Left renal pelvis (tissue), 4 donors: ENCODE measurements at places on chromosomes 16 and 17.

- DNase-seq = no peak
Measured at GRCh38 chr17:77191244-77191643, 50.5 kb downstream of the SEC14L1 start.

GRCh38 chr17:4750606-4751005, 10.9 kb upstream of the CXCL16 start:
- no peak for DNase-seq

GRCh38 chr17:32596628-32597027, 109.8 kb downstream of the CDK5R1 start:
- DNase-seq = no peak

DNA sequence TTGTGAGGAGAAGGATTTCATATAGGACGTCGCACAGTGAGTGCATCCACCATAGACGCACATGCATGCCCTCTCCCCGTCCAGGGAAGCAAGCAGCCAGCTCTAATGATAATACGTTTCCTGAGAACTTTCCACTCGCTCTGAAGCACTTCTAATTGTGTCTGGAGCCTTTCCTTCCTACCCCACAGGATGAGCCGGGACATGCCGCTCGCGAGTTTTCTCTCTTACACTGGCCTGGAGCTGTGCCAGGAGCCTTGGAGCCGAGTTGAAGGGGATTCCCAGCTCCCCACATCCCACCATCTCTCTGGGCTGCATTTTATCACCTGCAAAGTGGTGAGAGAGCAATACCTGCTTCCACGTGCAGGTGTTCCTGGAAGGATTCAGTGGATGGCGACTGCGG, 368.1 kb downstream of the C16orf95 start:
- no peak for DNase-seq

- no peak for DNase-seq
Measured at GRCh38 chr16:3058139-3059030, 7.1 kb upstream of the IL32 start.

DNA sequence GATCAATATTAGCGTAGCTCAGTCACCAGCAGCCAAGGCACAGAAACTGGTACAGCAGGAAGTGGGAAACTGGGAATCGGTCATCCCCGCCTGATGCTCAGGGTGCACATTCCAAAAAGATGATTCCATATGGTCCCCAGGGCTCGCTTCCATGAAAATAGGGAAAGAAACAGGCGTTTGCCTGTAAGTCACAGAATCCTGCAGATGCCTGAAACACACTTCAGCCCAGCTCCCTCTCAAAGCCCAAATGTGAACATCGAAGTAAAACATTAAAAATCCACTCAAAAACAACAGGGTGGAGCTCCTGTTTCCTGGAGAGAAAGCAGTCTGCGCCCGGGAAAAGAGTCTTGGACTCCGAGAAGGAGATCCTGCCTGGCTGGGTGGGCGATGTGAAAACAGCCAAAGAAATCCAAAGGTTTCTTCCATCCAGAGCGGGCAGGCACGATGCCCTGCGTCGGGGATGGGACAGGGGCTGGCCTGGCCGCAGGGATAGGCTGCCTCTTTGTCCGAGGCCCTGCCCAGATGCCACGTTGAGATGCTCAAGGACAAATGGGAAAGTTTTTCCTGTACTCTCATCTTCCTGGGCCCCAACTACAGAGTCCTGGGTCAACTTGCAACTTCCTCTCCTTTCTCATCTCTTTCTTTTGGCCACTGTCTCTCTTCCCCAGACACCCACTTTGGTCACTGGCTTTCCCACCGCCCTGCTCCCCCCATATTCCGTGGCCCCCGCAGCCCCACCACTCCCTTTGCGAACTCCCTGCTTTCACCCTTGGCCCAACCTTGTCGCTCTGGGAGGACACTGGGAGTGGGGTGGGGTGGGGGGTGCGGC, 743 bp downstream of the WIPI1 start:
- DNase-seq = no peak

DNA sequence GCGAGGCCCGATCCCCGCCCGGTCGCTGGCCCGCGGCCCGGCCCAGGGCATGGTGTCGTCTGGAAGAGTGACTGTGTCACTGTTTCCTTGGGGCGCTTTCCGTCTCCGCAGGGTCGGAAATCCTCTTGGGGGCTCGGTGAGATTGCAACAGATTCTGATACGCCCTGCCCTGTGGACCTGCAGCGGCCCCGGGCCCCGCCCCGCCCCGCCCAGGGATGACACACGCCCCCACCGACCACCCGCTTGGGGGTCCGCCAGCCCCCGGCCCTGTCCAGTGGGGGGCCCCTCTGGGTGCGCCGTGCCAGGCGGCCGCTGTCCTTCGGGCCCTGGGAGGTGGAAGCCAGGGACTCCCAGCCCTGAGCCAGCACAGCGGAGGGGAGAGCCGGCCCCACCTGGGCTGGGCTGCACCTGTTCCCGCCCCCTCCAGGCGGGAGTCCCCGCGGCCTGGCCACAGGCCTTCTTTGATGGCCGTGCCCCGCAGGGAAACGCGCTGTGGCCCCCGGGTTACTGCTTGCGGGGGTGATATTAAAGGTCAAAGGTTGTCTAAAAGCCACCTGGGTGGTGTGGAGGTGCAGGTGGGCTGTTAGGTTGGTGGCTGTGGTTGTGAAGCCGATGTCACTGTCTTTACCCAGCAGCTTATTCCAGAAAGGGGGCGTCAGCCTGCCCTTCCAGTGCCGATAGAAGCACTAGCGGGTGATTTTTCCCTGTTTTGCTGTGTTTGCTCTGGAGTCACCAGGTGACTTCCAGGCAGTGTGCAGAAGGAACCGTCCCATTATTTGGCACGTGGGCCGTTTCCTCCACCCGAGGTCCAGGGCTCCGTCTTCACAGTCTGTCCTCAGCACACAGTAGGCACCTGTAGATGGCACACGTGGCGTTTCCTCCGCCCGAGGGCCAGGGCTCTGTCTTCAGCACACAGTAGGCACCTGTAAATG, 752 bp downstream of the TBC1D24 start:
- DNase-seq = no peak

DNA sequence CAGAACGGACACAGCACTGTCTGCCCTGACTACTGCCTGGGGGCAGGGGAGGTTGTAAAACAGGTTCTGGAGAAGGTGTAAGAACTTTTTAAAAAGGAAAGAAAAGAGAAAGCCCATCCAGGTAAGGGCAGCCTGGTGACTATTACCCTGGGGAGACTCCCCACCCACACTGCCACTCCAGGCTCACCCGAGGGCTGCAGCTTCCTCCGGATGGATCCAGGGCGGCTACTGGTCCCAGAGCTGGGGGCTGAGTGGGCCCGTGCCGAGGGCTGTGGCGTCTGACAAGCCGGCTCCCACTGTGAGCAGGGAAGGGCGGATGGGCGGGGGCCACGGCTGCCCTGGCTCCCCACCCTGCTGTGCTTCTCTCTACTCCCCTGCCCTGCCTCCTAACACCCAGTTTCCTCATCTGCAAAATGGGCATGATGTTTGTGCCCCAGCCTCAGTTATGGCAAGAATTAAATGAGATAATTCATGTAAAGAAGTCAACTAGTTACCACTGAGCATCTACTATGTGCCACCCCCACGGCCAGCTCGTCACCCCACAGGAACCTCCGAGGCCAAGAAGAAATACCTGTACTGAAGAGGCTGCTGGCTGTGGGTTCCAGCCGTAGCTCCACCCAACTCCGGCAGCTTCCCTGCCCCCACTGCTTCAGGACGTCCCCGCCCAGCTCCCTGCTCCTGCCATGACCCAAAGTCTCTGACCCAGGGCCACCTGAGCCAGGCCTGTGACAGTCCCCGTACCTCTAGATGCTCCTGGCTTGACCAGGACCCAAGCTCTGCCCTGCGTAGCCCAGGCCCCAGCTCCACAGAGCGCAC, 24.2 kb downstream of the KATNB1 start:
- DNase-seq = no peak

GRCh38 chr17:76458580-76459490, 5.9 kb upstream of the UBE2O start:
- no peak for DNase-seq

GRCh38 chr16:12558641-12559040, 245.0 kb downstream of the CPPED1 start:
- DNase-seq = no peak

- no peak for DNase-seq
Measured at GRCh38 chr16:63287401-63287800, 1251.2 kb upstream of the CDH8 start.

DNA sequence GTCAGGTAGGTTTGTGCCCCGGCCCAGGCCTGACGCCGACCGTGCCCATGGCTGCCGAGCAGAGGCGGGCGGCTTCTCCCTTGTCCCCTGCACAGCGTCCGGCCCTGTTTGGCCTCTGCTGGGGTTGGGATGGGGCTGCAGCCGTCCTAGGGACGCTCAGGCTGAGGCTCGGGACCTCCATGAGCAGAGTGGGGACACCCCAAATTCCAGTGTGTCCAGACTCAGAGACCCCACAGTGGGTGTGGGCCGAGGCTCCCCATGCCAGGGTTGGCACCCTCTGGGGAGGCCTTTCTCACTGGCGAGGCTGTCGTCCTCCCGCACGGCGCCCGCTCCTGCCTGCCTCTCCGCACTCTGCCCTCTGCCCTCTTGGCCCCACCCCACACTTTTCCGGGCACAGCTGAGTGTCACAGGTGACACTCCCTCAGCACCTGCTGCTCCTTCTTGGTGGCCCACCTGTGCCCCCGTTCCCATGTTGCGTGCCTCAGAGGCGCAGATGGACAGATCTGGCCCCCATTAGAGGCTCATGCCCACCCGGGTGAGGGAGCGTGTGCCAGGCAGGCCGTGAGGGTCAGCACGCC, 16.1 kb downstream of the TRAF7 start:
- DNase-seq = no peak

DNA sequence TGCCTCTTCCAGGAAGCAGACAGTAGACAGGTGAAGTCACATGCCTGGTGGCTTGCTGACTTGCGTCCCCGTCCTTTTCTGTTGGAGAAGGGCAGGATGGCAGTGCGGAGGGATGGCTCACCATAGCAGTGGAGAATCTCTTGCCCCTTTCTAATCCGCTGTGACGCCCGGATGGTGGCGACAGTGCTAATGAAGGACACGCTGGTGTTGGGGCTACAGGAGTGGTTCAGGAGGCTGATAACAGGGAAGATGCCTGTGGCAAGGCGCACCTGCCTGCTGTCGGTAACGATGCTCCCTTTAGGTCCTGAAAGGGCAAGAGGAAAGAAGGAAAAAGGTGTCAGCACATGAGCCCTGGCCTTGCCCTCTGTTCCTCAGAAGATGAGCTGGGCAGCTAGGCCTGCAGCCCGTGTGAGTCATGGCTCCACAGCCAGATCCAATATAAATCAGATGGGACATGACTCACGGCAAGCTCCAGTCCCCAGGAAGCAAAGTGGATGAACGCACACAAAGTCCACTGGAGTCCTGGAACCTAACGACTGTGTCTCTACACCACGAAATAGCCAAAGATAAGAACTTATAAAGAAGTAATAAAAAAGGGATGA, 25.5 kb downstream of the SERPINF1 start:
- DNase-seq = no peak

DNA sequence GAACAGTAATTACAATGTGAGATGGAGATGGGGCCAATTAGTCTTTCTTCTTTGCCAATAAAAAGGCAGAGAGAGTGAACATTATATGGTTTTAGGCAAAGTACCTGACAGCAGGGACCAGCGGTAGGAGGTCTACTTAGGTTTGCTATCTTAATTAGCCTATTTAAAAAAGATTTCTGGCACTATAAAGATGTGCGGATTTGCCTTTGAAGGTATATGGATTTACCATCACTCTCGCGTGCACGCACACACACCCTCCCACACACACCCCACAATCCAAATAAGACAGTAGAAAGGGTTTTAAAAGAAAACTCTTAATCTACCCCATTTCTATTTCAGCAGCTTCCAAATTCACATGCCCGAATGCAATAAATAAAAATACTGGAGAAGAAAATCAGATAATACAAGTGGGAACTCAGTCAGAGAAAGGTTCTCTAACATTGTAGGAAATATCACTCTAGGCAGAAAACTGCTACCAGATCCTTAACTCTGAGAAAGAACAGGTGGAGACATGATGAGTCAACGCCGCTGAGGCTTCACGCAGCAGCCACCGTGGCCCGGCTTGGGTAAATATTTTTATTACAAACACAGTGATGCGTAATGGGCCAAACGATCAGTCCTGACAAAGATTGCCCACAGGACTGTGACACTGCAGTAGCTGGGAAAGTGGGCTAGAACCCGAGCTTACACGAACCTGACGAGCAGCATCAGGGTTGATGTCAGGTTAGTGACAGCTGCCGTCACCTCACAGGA, 66.6 kb upstream of the AXIN2 start:
- no peak for DNase-seq

- DNase-seq = no peak
Measured at GRCh38 chr17:11366272-11366850, 125.3 kb downstream of the SHISA6 start.

- no peak for DNase-seq
Measured at GRCh38 chr16:88066234-88066633, 115.0 kb downstream of the BANP start.

- no peak for DNase-seq
Measured at GRCh38 chr16:53219795-53220454, 165.1 kb downstream of the CHD9 start.

DNA sequence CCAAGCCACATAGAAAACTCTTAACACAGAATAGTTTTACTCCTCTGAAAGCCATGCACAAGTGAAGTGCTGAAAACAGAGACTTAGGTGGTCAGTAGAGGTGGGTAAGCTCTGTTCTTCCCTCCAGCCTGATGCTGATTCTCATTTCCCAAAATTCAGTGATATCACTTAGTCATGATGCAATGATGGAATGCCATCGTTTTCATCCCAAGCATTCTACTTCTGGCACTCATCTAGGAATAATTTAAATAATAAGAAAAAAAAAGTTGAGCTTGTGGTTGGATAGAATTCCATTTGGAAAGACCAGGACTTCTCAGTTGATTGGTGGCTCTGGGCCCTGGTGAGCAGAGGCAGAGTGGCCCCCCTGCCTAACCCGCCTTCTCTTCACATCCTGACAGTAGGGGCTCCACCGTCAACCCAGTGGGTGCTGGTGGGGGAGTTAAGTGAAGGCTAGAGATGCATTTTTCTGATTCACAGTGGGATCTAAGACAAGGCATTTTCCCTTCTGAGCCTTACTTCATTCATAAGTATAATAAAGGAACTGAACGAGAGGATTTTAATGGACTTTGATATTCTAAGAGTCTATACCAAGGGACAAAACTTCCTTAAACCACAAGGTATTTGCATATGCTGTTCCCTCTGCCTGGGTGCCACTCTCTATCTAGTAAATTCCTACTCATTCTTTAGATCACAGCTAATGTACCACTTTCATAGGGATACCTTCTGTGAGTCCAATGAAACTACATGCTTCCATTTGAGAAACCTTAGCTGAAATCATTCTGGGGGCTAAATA, 310.3 kb upstream of the DYNLRB2 start:
- no peak for DNase-seq

- DNase-seq = no peak
Measured at GRCh38 chr16:89404561-89404960, 85.8 kb downstream of the ANKRD11 start.
